ENCODE measurements at places on chromosomes 1 and 21.

- no peak for DNase-seq
Observed at GRCh38 chr1:32876341-32877210, 5.9 kb upstream of the FNDC5 start.

GRCh38 chr1:197399755-197400521 lies 131.9 kb downstream of the CRB1 start:
- DNase-seq, result no peak

- DNase-seq, result no peak
Observed at GRCh38 chr1:222284466-222284865, 263.4 kb downstream of the HHIPL2 start.

GRCh38 chr21:16588433-16588860 lies 858.7 kb downstream of the USP25 start:
- DNase-seq, result no peak

GRCh38 chr1:2414297-2414958 lies 2.1 kb upstream of the PEX10 start:
- no peak for DNase-seq

DNA sequence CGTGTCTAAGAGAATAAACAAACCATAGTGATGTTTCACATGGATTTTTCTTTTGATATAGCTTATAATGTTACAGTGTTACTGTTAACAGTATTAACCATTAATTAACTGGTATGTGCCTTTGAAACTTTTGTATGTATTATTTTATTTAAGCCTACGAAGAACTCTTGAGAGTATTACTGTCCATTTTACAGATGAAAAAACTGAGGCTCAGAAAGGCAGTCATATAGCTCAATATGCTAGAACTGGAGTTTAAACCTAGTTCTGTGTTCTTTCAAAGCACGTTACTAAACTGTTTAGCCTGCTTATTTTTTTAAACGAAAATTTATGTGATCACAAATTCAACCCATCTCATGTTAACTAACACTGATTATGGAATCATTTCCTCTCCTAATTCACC lies 83.5 kb downstream of the POU2F1 start:
- no peak for DNase-seq

DNA sequence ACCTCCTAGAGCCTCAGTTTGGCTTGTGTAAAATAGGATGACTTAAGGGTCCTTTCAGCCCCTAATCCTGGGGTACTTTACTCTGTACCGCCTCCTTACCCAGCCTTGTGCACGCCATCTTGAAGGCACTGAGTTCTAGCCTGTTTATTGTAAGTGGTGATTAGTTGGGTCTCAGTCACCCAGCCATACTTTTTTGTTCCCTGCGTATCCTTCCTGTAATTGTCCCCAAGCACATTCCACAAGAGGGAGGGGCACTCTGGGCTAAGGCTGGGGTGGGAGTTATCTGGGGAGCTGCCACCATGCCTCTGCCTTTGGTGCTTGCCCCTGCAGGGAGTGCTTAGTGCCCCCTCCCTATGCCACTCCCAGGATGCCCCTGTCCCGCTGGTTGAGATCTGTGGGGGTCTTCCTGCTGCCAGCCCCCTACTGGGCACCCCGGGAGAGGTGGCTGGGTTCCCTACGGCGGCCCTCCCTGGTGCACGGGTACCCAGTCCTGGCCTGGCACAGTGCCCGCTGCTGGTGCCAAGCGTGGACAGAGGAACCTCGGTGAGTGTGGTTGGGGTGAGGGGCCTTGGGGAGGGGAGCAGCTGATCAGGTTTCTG lies 856 bp downstream of the FDPS start:
- DNase-seq, result no peak

Data from GM04503 (cell line).